CD8-positive, alpha-beta memory T cell (primary cell): ENCODE measurements at places on chromosomes 1 and 21. TPM values are rescaled to one million over a fixed set of nuclear protein-coding genes. Genes with fewer than 3 reads are reported as not detected.

IFI44 gene
- total RNA-seq: 6.6 TPM

LCE6A gene
- not detected for total RNA-seq

SLC35D1 gene
- total RNA-seq: 17.5 TPM

NTNG1 gene
- not detected for total RNA-seq

SLC37A1 gene
- 16.6 TPM for total RNA-seq

PODN gene
- total RNA-seq: not detected

ENAH gene
- 0.53 TPM for total RNA-seq

CD53 gene
- total RNA-seq: 194 TPM

- no peak for DNase-seq
- no peaks in the 10 kb centered on the region for H3K27me3 ChIP-seq
- no peak overlapping the region for H3K27ac ChIP-seq
- peaks cover 11% of the 10 kb centered on the region for H3K4me1 ChIP-seq
- no peaks in the 10 kb centered on the region for H3K36me3 ChIP-seq
Observed at GRCh38 chr1:20318971-20319370, 28.3 kb downstream of the VWA5B1 start.

DNA sequence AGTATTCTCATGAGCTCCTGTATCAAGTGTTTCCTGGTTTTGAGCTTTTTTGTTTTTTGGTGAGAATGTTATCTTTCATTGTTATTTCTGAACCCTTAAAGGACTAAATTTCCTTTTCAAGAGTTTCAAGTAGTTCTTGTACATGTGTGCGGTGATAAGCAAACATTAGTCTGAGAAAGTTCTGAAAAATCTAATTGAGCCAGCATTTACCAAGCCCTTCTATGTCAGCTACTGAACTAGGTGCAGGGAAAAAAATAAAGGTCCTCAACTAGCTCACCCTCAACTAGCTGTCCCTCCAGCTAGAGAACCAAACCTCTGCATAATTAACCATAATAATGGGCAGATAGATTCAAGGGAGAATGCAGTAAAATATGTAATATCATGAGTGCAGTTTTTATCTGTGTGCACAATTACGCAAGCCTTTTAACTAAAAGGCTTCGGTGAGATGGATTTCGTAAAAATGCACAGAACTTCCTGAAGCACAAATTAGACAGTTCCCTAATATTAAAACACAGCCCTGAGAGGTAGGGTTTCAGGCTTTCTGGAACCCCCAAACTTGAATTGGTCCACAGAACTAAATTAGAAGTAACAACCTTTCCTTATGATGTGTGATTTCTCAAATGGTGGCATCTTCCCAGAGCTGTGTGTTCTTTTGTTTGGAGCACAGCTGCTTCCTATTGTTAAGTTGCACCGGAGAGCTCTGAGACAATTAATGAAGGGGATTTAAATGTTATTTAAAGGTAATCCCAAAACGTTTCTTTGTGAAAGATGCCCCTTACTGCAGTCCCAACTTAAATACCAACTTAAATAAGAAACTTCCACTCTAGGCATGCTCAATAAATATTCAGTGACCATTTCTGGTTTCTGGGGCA is 165.8 kb downstream of the NFIA start:
- no peaks in the 10 kb centered on the region for H3K36me3 ChIP-seq
- H3K27me3 ChIP-seq: no peaks in the 10 kb centered on the region

DNA sequence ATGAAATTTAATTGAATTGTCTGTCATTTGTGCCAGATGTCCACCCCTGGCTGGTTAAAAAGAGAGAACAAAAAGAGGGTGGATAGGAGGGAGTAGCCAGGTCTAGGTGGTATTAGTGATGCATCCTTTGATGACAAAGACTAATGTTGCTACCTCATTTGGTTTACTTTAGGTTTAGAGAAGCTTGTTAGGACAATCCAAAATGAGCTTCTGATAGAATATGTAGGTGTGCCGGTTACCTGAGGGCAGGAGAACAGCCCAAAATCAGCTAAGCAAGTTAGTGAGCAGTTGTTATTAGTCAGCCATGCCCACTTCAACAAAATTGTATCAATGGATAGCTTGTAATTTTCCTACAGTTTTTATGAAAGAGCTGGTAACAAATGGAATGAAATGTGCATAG is 61.4 kb upstream of the PTGS2 start:
- no peaks in the 10 kb centered on the region for H3K4me1 ChIP-seq
- H3K4me3 ChIP-seq: no peak overlapping the region
- no peak for DNase-seq
- H3K36me3 ChIP-seq: no peaks in the 10 kb centered on the region
- H3K27ac ChIP-seq: no peak overlapping the region
- H3K27me3 ChIP-seq: no peaks in the 10 kb centered on the region

- H3K27ac ChIP-seq: no peak overlapping the region
- H3K4me3 ChIP-seq: no peak overlapping the region
- peaks cover 17% of the 10 kb centered on the region for H3K27me3 ChIP-seq
- H3K36me3 ChIP-seq: no peaks in the 10 kb centered on the region
- no peak for DNase-seq
- peaks cover 21% of the 10 kb centered on the region for H3K4me1 ChIP-seq
Observed at GRCh38 chr1:54997711-54997986, 1.1 kb upstream of the BSND start.

GRCh38 chr1:179369751-179370341 is 4.1 kb downstream of the AXDND1 start:
- H3K27me3 ChIP-seq: no peaks in the 10 kb centered on the region
- H3K27ac ChIP-seq: no peak overlapping the region
- DNase-seq: peak; percentile 9
- no peaks in the 10 kb centered on the region for H3K36me3 ChIP-seq
- peaks cover 12% of the 10 kb centered on the region for H3K4me1 ChIP-seq

DNA sequence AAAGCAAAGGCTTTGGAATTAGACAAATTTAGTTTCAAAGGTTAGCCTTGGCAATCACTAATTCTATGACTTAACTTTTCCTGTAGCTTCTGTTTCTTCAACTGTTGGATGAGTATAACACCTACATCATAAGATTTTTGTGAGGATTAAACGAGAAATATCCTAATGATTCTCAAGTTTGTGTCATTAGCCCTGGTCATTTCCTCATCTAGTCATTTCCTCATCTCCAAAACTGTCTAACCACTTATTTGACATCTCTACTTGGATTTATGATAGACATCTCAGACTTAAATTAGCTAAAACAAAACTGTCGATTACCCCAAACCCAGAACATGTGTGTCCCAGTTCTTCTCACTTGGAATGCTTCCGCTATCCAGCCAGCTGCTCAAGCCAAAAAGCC is 80.2 kb upstream of the CHODL start:
- no peaks in the 10 kb centered on the region for H3K4me1 ChIP-seq
- no peaks in the 10 kb centered on the region for H3K36me3 ChIP-seq
- H3K27ac ChIP-seq: no peak overlapping the region
- no peak for DNase-seq

DNA sequence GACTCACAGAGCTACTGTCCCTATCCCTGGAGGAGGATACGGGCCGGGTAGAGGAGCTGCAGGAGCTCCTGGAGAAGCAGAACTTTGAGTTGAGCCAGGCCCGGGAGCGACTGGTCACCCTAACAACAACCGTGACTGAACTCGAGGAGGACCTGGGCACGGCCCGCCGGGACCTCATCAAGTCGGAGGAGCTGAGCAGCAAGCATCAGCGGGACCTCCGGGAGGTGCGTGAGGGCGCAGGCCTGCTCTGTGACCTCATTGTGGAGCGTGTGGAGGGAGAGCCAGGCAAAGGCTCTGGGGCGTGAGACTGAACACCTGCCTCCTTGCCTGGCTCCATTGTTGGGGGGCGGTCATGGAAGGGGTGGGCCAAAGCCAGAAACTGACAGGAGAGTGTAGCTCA is 19.0 kb downstream of the PPFIA4 start:
- DNase-seq: no peak
- no peaks in the 10 kb centered on the region for H3K36me3 ChIP-seq
- H3K27me3 ChIP-seq: no peaks in the 10 kb centered on the region
- H3K27ac ChIP-seq: no peak overlapping the region
- H3K4me1 ChIP-seq: no peaks in the 10 kb centered on the region

- no peak overlapping the region for H3K27ac ChIP-seq
- no peak for DNase-seq
- no peaks in the 10 kb centered on the region for H3K36me3 ChIP-seq
- H3K4me1 ChIP-seq: no peaks in the 10 kb centered on the region
- H3K4me3 ChIP-seq: no peak overlapping the region
Observed at GRCh38 chr1:33516428-33516827, 44.0 kb downstream of the ZSCAN20 start.

- no peak for DNase-seq
- H3K36me3 ChIP-seq: no peaks in the 10 kb centered on the region
- no peak overlapping the region for H3K4me3 ChIP-seq
- no peaks in the 10 kb centered on the region for H3K4me1 ChIP-seq
- H3K27ac ChIP-seq: no peak overlapping the region
- H3K27me3 ChIP-seq: no peaks in the 10 kb centered on the region
Observed at GRCh38 chr1:99292886-99293285, 28.6 kb downstream of the PLPPR4 start.

DNA sequence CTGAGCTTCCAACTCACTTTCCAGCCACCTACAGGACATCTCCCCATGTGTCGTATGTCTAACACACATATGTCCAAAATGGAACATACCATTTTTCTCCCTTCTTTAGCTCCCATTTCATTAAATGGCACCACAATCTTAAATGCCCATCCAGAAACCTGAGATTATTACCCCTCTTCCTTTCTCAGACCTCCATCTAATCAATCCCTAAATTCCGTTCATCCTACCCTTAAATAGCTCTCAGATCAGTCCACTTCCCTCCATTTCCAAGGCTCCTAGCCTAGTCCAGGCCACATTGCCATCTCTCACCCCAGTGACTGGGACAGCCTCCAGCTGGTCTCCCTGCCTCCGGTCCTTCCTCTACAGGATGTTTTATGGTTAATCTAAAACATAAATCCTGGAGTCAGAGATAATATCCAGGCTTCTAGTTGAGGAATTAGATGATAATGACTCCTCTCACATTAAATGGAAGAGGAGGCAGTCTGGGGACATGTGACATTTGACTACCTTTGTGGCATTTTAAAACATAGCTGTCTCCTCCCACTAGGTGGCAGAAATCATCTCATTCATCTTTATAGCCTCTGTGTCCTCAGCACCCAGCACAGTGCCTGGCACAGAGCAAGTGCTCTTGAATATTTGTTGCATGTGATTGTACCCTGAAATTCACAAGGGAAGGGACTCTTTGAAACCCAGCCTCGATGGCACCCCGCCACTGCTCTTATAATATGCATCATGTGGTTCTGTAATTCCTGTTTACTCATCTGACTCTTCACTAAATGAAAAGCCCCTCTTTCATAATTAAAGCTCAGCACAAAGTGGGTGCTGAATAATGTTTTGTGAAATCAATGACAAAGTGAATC is 102.3 kb downstream of the TMEM53 start:
- H3K27me3 ChIP-seq: no peaks in the 10 kb centered on the region
- no peaks in the 10 kb centered on the region for H3K4me1 ChIP-seq
- no peaks in the 10 kb centered on the region for H3K36me3 ChIP-seq
- no peak overlapping the region for H3K4me3 ChIP-seq

- no peaks in the 10 kb centered on the region for H3K4me1 ChIP-seq
- no peaks in the 10 kb centered on the region for H3K36me3 ChIP-seq
- no peak overlapping the region for H3K27ac ChIP-seq
- H3K27me3 ChIP-seq: no peaks in the 10 kb centered on the region
- no peak for DNase-seq
Observed at GRCh38 chr1:34915521-34915920, 13.9 kb downstream of the DLGAP3 start.

- no peak overlapping the region for H3K4me3 ChIP-seq
- peaks cover 22% of the 10 kb centered on the region for H3K36me3 ChIP-seq
- H3K27ac ChIP-seq: no peak overlapping the region
- H3K27me3 ChIP-seq: no peaks in the 10 kb centered on the region
- no peaks in the 10 kb centered on the region for H3K4me1 ChIP-seq
Observed at GRCh38 chr1:41014871-41015270, 6.7 kb downstream of the SLFNL1 start.

- DNase-seq: no peak
- H3K4me3 ChIP-seq: no peak overlapping the region
- no peaks in the 10 kb centered on the region for H3K36me3 ChIP-seq
- H3K4me1 ChIP-seq: peaks cover 4% of the 10 kb centered on the region
- no peaks in the 10 kb centered on the region for H3K27me3 ChIP-seq
Observed at GRCh38 chr1:145695821-145696629, 11.1 kb downstream of the PDZK1 start.

GRCh38 chr1:181216591-181216994 is 128.1 kb downstream of the IER5 start:
- H3K4me3 ChIP-seq: no peak overlapping the region
- H3K36me3 ChIP-seq: no peaks in the 10 kb centered on the region
- DNase-seq: no peak
- peaks cover 8% of the 10 kb centered on the region for H3K27me3 ChIP-seq

DNA sequence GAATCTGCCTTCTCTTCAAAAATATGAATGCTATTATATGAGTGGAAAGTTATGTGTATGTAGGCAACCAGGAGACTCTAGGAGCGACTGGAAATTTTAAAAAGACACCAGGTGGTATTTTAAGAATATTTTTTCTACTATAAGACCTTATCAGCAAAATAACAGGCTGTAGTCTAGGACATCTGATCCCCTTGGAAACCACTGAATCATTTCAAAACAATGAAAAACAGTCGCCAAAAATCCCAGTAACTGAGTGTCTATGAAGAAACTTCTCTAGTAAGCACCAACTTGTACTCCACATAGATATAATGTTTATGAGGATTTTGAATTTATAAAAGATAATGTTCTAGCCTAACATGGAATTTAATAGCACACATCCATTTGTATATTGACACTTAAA is 358.5 kb downstream of the GPATCH2 start:
- no peak overlapping the region for H3K27ac ChIP-seq
- H3K4me1 ChIP-seq: no peaks in the 10 kb centered on the region
- no peak for DNase-seq
- no peaks in the 10 kb centered on the region for H3K27me3 ChIP-seq

- no peak for DNase-seq
- no peak overlapping the region for H3K27ac ChIP-seq
- H3K27me3 ChIP-seq: no peaks in the 10 kb centered on the region
- no peak overlapping the region for H3K4me3 ChIP-seq
- no peaks in the 10 kb centered on the region for H3K36me3 ChIP-seq
- H3K4me1 ChIP-seq: no peaks in the 10 kb centered on the region
Observed at GRCh38 chr1:234649432-234650081, 39.6 kb upstream of the IRF2BP2 start.

- no peak for DNase-seq
- no peak overlapping the region for H3K27ac ChIP-seq
- peak overlapping the region; percentile 47 for H3K4me3 ChIP-seq
- H3K4me1 ChIP-seq: peaks cover 7% of the 10 kb centered on the region
- no peaks in the 10 kb centered on the region for H3K36me3 ChIP-seq
Observed at GRCh38 chr1:78045563-78045925, 222 bp upstream of the GIPC2 start.
